Panc1 (cell line): ENCODE measurements at places on chromosomes 5 and 9. TPM values are rescaled to one million over a fixed set of nuclear protein-coding genes. Genes with fewer than 3 reads are reported as not detected.

The CDH9 gene
- total RNA-seq, result 0.10 TPM

- DNase-seq, result no peak
Measured at GRCh38 chr9:36284226-36284625, 26.0 kb upstream of the GNE start.

The STARD4 gene
- total RNA-seq, result 26.0 TPM

The TAF1L gene
- total RNA-seq, result not detected

DNA sequence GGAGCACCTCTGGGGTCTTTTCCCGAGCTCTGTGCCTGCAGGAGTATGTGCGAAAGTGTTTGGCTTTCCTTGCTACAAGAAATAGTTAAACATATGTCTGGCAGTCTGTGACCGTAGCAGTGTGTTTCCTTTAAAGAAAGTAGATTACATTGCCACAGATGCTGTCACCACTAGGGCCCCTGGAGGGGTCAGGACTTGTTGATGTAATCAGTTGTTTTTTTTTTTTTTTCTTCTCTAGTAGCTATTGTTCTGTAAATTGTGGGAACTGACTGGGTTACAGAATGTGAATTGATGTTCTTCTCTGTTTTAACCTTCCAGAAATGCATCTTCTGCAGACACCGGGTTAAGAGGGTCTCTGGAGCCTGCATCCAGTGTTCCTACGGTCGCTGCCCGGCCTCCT is 345.6 kb downstream of the KDM4C start:
- DNase-seq, result no peak

DNA sequence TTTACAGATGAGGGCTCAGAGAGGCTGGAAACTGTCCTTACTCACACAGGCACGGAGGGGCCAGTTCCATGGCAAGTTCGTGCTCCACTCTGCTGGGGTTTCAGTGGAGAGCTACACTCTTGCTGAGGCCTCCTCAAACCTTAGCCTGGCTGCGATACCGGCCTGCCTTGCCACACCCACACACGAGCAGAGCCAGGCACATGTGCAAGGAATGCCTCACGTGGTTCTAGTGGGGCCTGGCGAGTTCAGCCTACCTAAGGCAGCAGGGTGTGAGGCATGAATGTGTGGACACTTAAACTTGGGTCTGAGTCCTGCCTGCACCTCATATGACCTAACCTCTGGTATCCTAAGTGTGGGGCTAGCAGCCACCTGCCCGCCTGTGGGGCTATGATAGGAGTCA is 21.5 kb upstream of the PRDM12 start:
- DNase-seq, result no peak

The OR1Q1 gene
- not detected for total RNA-seq

GRCh38 chr5:134551901-134552300 is 26.4 kb downstream of the JADE2 start:
- no peak for DNase-seq

DNA sequence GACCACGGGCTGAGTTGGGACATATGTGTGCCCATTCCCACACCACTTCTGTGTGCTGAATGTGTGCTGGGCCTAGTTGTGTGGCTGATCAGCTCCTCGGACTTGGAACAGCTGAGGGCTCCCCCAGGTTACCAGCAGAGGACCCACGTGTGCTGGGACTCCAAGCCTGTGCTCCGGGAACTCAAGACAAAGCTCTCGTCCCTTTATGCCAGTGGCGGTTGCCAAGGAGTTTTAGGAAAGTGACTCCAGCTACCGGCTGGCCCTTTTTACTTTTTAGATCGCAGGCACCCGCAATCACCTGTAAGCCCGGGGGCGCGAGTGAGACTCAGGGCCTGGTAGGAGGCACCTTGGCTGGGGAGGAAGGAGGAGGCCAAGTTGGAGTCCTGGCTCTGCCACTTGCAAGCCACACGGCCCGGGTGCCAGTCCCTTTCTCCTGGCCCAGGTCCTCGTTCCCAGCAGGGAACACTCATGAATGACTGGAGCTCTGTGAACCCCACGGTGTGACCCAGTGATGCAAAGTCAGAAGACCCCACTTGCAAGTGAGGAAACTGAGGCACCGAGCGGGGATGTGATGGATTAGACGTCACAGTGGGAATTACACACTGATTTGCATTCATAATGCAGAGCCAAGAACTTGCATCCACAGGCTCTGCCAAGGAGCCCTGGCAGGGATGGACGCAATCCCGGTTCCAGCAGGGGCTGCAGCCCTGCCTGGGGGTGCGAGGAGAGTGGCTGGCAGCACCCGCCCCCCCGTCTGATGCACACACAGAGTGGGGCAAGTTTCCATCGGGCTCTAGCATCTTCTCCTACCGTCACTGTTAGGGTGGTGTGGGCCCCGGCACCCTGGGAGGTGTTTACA is 26.9 kb downstream of the CRB2 start:
- no peak for DNase-seq

- DNase-seq, result no peak
Measured at GRCh38 chr9:136840877-136841645, 1.2 kb upstream of the AJM1 start.

- peak; percentile 27 for DNase-seq
Measured at GRCh38 chr5:107389775-107390148, 281.0 kb downstream of the EFNA5 start.

DNA sequence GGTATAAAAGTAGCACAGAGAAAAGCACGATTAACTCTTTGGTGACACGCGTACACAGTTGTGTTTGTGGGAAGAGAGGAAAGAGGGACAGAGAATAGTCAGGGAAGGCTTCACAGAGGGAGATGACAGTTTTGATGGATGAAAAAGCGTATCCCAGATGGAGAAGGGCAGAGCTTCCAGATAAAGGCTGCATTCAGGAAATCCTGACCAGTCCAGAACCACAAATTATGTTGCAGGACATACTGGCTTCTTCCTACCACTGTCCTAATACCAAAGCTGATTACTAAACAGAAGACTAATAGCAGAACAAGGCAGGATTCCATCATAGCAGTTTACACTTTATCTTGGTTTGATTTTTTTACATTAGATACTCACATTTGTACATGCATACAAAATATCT is 34.5 kb downstream of the SLC31A2 start:
- no peak for DNase-seq

- DNase-seq, result no peak
Measured at GRCh38 chr5:140986117-140986521, 19.8 kb downstream of the PCDHAC2 start.

- no peak for DNase-seq
Measured at GRCh38 chr9:71680189-71680980, 87.9 kb downstream of the CEMIP2 start.

GRCh38 chr5:6885581-6885980 is 172.3 kb downstream of the TENT4A start:
- DNase-seq, result no peak

The TMEM215 gene
- not detected for total RNA-seq

DNA sequence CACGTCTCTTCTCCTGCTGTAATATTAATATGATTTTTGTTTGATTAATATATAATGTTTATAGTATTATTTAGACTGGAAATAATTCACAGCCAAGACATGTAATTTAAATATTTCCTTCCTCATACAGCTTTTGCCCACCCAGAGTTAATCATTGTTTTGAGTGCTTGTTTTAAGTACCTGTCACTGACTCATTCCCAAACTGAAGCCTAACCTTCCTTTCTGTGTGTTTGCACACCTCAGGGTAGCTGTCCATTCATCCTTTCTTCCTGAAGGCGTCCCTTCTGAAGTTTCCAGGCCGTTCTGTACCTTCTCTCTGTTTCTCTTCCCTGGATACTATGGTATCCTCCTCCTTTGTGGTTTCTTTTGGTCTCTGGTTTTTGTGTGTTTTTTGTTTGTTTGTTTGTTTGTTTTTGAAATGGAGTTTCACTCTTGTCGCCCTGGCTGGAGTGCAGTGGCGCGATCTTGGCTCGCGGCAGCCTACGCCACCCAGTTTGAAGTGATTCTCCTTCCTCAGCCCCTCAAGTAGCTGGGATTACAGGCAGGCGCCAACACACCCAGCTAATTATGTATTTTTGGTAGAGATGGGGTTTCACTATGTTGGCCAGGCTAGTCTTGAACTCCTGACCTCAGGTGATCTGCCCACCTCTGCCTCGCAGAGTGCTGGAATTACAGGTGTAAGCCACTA is 312.4 kb downstream of the DOCK8 start:
- DNase-seq, result no peak

The DMRT3 gene
- not detected for total RNA-seq

The SLCO6A1 gene
- not detected for total RNA-seq

GRCh38 chr9:71646131-71646530 is 122.2 kb downstream of the CEMIP2 start:
- no peak for DNase-seq

GRCh38 chr9:36935768-36936497 is 98.1 kb downstream of the PAX5 start:
- DNase-seq, result no peak

GRCh38 chr9:6739218-6739617 is 18.6 kb upstream of the KDM4C start:
- no peak for DNase-seq

The FREM1 gene
- total RNA-seq, result not detected

DNA sequence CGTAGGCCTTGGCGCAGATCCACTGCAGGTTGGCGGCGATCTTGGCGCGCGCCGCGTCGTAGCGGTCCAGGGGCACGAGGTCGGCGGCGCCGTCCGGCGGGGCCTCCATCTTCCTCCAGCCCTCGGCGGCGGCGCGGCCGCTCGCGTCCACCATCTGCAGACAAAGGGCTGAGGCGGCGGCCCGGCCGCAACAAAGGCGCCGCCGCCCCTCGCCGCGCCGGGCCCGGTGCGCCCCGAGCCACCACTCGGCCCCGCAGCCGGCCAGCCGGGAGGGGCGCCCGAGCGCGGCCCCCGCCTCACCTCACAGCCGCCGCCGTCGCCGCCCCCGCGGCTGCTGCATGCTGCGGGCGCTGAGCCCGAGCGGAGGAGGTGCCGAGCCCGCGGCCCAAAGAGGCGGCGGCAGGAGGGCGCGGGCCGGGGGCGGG is 328 bp downstream of the CAMSAP1 start:
- DNase-seq, result no peak

DNA sequence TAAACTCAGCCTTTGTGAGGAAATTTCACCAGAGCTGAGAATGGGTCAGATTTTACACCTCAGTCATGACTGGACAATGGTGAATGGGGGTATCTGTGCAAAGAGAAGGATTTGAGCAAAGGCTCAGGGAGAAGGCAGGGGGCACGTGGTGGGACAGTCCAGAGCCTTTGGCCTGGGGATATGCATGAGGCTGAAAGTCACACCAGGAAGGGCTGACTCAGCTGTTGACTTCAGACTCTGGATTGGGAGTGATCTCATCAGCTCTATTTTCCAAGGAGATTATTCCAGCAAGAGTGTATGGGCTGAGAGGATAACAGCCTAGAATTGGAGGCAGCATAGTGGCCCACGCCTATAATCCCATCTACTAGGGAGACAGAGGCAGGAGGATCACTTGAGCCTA is 53.6 kb downstream of the SAXO1 start:
- DNase-seq, result no peak

DNA sequence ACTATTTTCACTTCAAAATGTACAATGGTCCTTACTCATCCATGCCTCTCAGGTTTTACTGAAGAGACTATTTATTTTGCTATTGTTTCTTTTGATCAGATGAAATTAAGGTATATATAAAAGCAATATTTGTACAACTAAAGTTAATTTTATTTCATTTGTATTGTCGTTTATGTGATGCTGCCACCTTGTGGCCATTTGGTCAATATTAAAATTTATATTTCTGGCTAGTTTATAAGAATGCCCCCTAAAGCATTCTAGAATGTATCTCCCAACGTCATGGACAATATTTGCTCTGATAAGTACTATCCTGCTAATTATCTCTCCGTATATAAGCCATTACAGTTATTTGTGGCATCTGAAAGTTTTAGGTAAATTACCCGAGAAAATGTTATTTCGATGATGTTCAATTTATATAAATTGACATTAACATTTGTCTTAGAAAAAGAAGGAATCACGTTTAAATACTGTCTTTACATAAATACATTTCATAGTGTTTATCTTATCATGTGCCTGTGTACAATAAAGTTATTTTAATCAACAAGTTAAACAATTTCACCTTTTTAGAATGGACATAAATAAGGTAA is 680.0 kb downstream of the TAF11L14 start:
- peak; percentile 30 for DNase-seq

DNA sequence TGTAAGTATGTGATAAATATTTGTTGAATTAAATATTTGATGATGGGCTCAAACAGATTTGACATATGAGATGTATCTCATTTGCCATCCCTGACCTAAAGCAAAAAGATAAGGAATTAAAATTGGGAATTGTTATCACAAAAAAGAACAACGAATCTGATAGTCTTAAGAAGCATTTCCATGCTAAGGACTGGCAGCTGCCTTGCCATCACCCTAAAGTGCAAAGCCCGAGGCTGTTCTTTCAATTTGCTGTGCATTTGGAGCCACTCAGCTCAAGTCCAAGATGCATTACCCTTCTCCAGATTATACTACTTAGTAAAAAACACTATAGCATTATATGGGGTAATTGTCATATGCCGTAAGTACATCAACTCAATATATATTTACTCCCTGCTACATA is 618.3 kb upstream of the CLINT1 start:
- no peak for DNase-seq
